ENCODE measurements at places on chromosomes 2 and 18.

GRCh38 chr18:8519102-8519501, 90.1 kb upstream of the RAB12 start:
- DNase-seq: no peak

DNA sequence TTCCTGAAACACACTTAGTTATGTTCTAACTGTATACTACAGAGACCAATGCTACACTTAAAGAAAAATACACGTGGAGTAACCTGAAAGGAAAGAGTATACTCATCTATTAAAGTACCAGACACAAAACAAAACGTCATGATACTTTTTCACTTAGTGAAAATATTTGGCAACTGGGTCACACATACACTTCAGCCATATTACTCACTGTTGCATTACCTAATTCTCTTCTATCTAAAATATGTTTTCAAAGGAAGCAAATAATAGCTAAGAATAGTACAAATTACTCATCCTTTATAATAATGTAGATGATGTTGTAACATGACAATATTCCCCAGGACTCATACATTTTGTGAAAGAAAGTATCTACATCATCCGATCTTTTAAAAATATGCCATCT, 76.5 kb upstream of the EPB41L3 start:
- DNase-seq: no peak

DNA sequence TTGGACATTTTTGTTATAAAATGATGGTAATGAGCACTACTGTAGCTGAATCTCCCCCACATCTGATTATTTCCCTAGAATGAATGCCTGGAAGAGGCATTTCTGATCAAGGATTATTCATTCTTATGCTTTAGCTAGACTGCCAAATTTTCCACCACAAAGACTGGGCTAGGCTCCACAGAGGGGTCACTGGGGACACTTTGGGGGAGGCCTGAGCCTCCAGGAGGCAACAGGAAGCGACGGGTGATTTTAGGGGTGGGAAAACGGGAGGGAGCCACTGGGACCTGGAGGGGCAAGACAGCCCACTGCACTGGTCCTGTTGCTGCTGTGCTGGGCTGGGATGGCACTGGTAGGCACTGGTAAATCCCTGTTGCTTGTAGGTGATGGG, 2.4 kb upstream of the ASB1 start:
- DNase-seq: no peak

DNA sequence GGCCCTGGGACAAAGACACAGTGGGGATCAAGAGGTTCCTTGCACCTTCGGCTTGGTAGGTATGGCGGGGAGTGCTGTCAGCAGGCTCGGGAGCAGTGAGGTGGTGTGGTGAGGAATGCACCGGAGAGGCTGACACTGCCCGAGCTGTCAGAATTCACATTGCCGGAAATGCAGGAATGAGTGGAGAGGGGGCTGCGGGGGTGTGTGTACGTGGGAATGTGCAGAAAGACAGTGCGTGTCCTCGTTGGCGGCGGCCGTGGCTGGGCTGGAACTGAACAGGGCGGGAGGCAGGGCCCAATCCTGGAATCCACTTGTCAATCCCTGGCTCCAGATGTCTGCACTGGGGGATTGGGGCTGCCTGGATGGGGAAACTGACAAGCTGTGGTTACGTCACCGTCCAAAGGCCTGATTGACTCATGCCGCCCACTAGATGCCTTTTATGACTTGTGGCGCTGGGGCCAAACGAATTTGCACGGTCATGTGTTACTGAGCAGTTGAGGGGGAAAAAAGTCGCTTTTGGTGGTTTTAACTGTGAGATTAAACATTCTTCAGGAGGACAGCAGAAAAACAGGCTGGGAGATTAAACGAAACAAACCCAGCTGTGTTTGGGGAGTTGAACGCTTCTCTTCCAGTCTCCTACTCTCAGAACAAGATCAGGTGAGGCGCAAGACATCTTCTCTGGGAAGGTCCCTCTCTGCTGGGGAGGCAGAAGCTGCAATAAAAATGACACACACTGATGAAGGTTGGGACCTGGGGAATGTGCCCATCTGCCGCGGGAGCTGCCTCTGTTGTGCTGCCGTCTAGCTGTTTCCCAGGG, 189.4 kb upstream of the GLI2 start:
- DNase-seq: peak; percentile 69

DNA sequence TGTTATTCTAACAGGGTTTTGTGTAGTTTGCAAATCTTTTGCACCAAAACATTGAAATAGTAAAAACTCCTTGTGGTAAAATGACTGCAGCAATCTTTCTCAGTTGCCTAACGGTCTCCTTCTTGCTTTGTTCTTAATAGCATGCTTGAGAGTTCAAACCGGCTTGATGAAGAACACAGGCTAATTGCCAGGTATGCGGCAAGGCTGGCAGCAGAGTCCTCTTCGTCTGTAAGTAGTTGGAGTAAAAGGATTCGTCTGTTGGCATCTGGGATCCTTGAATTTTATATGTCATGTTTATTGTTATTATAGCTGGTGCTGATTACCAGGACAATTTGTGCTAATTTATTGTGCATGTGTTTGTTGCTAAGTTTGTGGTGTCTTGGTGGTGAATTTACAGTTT, 138.1 kb downstream of the DTNA start:
- DNase-seq: no peak

- no peak for DNase-seq
Measured at GRCh38 chr2:160282063-160282580, 82.0 kb upstream of the ITGB6 start.

GRCh38 chr2:99422599-99422998, 67.2 kb downstream of the REV1 start:
- DNase-seq: no peak

- peak; percentile 71 for DNase-seq
Measured at GRCh38 chr2:317501-318424, 29.9 kb upstream of the ALKAL2 start.

- DNase-seq: no peak
Measured at GRCh38 chr18:10928772-10929373, 220.5 kb downstream of the PIEZO2 start.

DNA sequence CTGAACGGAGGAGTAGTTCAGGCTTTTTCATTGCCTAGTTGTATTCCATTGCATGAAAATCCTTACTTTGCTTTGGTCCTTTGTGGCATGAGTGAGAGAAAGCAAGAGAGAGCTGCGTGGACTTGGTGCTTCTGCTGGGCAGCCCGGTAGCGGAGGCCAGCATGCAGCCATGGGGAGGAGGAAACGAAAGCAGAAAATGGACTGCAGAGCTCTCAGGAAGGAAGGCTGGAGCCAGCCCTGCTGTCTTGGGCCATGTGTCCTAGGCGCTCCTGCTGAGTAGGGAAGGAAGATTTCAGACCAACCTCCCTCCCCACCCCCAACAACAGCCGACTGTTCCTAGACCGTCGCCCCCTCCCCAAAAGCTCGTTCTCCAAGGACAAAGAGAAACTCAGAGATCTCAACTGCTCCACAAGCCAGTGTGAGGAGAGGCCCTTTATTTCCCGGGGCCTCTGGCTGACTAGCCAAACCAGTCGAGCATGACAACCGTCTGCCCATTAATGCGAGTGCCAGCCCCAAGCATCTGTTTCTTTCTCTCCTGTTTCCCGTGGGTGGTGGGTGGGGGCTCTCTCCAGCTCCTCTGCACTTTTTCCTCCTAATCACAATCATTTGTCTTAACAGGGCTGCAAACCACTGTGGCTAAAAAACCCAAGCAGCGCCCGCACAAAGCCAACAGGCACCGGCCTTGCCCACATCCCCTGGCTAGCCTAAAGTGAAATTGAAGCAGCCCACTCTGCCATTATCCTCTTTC, 66.8 kb upstream of the FZD7 start:
- DNase-seq: no peak

GRCh38 chr2:55431982-55432627, 12.4 kb upstream of the CCDC88A start:
- DNase-seq: no peak

GRCh38 chr2:197035002-197035401, 108.5 kb upstream of the PGAP1 start:
- DNase-seq: no peak

- DNase-seq: no peak
Measured at GRCh38 chr2:7879483-7879835, 802.4 kb upstream of the ID2 start.

- no peak for DNase-seq
Measured at GRCh38 chr2:170014769-170015168, 163.2 kb upstream of the MYO3B start.

- no peak for DNase-seq
Measured at GRCh38 chr2:184178229-184178628, 420.1 kb upstream of the ZNF804A start.

- no peak for DNase-seq
Measured at GRCh38 chr2:33384599-33384961, 91.9 kb upstream of the RASGRP3 start.

DNA sequence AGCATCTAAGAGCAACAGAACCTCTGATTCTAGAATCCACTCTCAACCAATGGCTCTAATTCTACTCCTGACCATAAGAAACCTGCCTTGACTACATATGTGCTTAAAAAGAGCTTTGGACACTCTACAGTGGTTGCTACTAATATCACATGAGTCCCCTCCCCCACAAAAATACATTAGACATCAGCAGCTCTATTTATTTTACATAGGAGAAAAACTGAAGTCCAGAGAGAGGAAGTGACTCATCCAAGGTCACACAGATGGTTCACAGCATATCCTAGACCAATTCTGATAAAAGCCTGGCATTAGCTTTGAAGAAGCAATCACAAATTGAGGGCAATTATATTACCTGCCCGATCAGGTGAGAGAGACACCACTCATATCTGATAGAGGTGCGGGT, 49.8 kb downstream of the ALK start:
- DNase-seq: no peak

DNA sequence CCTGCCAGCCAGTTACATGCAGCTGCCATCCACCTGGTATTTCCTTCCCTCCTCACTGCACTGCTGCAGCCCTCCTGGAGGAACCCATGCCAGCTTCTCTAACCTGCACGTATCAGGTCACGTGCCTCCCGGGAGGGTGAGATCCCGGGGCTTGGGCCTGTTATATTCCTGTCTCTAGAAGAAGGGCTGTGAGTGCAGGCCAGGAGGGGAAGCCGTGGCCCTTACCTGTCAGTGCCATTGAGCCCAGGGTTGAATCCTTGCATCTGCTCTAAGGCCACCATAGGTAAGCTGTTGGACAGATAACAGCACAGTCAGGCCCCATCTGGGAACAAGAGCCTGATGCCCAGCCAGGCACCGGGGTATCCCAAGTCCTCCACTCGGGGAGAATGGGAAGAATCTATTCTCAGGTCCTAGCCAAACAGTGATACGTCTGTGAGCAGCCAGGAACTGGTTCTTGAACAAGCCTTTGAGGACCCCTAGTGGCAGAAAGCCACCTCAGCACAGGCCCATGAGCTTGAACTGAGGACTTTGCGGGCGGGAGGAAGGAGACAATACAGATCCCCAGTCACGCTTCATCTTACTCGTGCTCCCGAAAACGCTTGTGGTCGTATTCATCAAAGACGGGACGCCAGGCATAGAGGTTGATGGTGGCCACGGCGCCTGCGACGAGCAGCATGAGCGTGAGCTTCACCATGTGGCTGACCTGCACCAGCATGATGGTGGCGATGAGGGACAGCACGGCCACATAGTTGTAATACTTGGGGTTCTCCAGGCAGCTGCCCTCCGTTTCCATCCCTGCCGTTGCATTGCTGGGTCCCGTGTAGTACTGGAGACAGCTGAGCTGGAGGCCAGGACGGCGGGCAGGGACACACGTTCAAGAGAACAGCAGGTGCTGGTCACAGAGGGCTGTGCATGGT, 34.4 kb downstream of the CENPO start:
- peak; percentile 96 for DNase-seq

- no peak for DNase-seq
Measured at GRCh38 chr18:27789406-27789805, 387.5 kb downstream of the CDH2 start.

- no peak for DNase-seq
Measured at GRCh38 chr2:62352031-62352430, 154.0 kb downstream of the TMEM17 start.

DNA sequence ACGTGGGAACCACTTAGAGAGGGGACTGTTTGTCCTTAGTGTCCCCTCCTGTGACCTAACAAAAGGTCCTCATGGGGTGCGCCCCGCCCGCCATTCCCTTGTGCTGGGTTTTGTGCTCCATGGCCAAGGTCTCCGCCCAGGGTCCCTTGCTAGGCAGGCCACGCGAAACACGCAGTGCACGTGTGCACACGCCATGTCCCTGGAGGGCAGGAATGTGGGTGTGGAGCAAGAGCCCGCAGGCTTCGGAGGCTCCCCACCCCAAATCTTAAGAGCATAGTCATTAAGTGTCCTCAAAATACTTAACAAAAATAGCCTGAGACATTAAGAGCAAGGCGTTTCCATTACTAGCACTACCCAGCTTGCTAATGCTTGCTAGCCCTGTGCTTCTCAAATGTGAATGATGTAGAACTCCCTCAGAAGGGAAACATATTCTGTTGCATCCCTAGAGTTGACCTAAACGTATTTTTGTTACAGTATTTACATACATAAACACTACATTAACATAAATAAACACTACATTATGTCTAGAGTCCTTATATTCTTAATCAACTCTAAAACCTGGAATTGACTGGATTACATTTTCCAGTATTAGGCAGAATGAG, 117.6 kb upstream of the APCDD1 start:
- DNase-seq: no peak

- no peak for DNase-seq
Measured at GRCh38 chr2:134246154-134246874, 7.6 kb upstream of the MGAT5 start.

GRCh38 chr2:145352484-145352883, 832.6 kb upstream of the ZEB2 start:
- DNase-seq: no peak

DNA sequence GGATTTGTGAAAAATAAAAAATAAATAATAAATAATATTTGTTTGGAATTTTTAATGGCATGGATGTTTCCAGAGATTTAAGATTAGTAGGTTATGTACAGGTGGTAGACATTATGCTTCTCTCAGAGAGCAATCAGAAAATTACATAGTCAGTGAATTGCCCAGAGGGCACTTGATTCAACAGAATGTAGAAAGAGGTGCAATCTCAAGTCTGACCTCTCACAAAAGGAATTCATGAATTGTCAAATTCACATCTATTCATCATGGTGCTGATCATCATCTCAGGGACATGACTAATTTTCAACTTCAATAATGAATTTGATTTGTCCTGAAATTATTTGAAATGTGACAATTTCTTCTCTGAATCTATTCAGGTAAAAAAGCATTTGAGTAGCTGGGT, 172.5 kb downstream of the PDE11A start:
- DNase-seq: no peak

GRCh38 chr2:207640661-207641060, 15.5 kb upstream of the METTL21A start:
- no peak for DNase-seq

- DNase-seq: no peak
Measured at GRCh38 chr18:3458952-3459853, 9.2 kb downstream of the TGIF1 start.

DNA sequence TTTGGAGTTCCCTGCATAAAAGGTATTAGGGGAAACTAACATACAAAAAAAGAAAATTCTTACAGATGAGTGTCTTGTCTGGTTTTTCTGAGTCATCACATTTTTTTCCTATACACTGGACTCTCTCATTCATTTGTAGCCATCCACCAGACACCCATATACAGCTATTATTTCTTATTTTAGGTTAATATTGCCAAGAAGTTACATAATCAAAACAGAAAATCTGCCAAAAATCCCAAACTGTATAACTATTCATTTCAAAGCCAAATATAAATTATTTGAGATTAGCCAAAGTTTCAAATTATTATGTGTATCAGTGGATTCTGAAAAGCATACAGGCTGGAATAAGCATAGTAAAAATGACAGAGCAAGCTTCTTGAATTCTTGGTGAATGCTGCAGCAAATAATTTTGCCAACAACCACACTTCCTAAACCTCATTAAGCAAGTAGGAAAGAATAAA, 191.2 kb downstream of the NCKAP5 start:
- DNase-seq: no peak

Measured in endodermal cell (in vitro differentiated cells).